ENCODE measurements at places on chromosomes 11 and 22.

DNA sequence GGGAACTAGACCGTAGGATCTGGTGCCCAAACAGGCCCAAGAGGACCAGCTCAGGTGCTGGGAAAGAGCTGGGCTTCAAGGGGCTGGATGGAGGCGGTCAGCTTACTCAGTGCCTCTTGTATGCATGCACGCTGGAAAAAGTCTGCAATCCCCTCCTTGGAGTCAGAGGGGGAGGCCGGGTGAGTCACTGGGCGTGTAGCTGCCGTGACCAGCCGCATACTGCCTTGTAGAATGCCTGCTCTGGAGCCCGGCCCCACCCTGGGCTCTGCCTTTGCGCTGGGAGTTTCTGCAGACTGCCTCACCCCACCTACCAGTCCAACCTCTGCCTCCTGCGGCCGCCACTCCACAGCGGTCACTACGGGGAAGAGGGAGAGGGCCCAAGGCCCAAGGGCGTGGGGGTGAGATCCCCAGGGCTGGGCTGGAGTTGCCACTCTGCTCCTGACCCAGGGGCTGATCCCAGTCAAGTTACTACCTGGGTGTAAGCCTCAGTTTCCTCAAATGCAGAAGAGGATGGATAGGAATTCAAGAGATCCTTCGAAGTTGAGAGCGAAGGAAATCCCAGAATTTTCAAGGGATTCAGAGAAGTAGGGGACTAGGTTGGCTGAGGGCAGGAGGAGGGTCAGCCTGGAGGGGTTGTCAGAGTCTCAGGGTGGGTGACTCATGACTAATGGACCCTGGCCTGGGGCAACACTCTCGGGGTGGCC lies 4.2 kb downstream of the MRGPRF start:
- DNase-seq, result no peak

DNA sequence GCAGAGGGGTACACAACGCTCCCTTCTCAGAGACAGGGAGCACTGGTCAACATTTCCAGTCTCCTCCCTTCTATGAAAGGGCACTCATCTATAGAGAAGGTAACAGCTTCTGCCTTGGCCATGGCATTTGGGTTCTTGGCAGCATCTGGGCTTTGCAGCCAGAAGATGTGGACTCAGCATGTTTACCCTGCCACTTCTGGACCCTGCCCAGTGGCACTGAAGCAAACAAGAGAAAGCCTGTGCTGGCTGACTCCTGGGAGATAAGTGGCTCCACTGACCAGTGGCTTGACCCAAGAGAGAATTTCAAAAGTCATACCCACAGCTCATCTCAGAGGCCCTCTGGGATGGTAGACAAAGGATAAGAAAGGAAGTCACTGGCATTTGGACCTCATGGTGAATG lies 8.0 kb downstream of the CSNK2A3 start:
- DNase-seq, result no peak

DNA sequence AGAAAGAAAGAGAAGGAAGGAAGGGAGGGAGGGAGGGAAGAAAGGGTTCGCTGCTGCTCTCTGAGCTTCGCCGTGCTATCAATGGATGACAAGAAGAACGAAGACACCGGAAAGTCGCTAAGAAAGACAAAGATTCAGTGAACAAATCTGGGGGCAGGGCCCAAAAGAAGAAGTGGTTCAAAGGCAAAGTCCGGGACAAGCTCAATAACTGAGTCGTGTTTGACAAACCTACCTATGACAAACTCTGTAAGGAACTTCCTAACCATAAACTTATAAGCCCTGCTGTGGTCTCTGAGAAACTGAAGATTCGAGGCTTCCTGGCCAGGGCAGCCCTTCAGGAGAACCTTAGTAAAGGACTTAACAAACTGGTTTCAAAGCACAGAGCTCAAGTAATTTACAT lies 2.9 kb upstream of the TTLL1 start:
- no peak for DNase-seq

- peak; percentile 69 for DNase-seq
These were observed 11.3 kb downstream of the OSBP2 start for GRCh38 chr22:30705710-30706651.

DNA sequence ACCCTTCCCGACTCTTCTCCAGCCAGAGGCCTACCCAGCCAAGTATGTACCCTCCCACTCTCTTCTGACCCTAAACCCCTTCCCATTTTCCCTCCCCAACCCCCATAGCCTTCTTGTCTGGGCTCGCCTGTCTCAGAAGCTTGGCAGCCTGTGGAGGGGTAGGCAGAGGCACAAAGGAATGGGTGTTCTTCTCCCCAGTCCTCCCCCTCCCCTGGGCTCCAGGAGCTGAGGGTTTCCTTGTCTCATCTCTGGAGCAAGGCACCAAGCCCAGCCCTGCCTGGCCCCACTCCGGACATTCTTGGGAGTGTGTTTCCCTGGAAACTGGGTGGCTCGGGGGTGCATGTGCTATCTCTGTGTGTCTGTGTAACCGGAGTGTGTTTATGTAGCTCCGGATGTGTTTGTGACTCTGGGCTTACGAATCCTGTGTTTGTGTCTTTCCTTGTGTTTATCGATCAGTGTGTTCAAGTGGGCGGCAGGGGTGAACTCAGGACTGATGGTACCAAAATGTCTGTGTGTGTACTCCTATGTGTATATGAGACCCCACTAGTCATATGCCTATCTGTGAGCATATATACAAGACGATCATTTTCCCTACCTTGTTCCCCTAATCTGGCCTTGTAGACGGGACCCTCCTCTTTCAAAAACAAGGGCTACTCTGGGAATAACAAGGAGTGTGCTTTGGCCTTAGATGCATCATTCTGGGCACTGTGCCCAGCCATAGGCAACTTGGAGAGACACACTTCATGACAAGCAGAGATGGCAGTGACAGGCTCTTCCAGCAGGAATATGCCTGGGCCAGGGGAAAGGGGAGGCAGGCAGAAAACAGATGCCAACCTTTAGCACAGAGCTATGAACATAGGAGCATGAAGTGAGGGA lies 10.9 kb downstream of the PHLDB1 start:
- peak; percentile 58 for DNase-seq

DNA sequence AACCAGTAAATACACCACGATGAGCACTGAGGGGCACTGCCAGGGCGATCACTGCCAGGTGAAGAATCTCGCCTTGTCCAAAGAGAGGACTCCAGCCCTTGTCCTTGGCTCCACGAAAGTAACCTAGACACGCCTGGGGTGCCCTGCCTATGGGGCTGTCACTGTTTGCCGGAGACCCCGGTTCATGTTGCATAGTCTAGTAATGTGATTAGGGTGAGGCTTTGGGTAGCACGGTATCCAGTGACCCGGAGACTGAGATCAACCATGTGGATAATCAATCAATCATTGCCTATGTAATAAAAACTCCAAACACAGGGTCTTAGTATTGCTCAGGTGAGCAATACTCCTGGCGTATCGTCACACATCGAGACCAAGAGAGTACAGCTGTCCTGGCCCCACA lies 59.2 kb upstream of the BID start:
- DNase-seq, result no peak

DNA sequence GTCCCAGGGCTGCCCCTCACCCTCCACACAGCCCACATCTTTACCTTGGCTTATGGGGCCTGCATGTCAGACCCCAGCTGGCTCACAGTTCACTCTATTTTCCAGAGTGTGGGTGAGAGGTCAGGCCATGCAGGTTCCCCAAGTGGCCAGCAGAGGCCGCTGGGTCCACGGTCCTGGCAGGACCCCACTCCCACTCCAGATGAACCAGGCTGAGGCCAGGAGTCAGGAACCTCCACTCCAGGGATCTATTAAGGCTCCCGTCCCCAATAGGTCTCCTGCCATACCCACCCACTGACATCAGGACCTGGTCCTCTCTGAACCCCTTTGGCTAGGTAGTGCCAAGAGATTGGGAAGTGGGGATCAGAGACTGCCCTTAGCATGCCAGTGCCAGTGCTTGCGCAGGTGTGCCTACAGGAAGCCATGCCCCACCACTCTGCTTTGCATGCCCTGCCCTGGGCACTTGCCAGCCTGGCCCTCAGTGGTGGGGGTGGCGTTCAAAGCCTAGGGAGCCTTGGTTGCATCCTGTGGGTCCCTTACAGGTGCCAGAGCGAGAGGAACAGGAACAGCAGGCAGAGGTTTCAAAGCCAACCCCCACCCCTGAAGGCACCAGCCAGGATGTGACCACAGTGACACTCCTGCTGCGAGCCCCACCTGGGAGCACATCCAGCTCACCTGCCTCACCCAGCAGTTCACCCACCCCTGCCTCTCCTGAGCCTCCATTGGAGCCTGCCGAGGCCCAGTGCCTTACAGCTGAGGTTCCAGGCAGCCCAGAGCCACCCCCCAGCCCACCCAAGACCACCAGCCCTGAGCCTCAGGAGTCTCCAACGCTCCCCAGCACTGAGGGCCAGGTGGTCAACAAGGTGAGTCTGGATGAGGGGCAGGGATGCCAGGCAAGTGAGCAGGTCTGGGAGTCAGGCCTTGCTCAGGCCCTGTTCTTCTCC lies 8.3 kb downstream of the SMTN start:
- no peak for DNase-seq

DNA sequence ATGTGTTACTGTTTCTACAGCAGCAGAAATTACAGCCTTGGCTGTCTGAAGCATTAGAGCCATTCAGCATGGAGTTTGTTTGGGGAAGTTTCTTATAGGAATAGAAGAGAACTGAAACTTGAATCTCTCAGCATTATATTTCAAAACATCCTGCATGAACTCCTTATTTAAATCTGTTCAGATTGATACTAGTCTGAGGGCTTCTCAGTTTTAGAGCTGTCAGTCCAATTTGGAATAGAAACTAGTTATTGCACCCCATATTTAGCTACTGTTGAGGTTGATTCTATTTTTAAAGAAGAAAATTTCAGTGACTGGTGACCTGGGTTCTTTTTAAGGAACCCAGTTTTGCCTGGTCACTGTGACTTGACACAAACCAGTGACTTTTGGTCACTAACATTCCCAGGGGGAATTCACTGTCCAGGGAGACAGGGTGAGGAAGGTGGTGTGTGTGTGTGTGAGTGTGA lies 126.0 kb upstream of the TTC12 start:
- no peak for DNase-seq

GRCh38 chr11:13876423-13876822 lies 86.1 kb upstream of the SPON1 start:
- no peak for DNase-seq

GRCh38 chr11:105032495-105032894 lies 2.4 kb downstream of the CASP1 start:
- no peak for DNase-seq
